ENCODE measurements at places on chromosomes 12 and 14. TPM values are rescaled to one million over a fixed set of nuclear protein-coding genes. Genes with fewer than 3 reads are reported as not detected.
A peak's percentile ranks its signal among the peaks of the same experiment; 100 is the strongest.

- no peak for DNase-seq
Measured at GRCh38 chr12:115303723-115304309, 619.8 kb upstream of the TBX3 start.

DNA sequence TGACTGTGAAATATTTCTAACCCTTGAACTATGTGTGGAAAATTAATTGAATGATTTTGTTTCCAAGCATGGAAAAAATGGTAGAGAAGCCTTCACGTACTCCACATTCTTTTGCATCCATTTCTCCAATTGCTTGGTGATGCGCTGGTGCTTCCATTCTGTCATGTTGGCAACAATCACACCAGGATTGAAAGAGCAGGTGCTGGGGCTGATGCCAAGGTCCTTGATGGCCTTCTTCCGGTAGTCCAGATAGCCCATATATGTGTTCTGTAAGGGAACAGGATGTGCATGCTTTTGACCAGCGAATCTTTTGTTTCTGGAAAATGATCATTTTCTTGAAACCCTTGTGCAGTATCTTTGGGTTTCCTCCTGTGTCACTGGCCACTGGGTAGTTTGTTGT is 28.6 kb downstream of the TDG start:
- DNase-seq = no peak

DNA sequence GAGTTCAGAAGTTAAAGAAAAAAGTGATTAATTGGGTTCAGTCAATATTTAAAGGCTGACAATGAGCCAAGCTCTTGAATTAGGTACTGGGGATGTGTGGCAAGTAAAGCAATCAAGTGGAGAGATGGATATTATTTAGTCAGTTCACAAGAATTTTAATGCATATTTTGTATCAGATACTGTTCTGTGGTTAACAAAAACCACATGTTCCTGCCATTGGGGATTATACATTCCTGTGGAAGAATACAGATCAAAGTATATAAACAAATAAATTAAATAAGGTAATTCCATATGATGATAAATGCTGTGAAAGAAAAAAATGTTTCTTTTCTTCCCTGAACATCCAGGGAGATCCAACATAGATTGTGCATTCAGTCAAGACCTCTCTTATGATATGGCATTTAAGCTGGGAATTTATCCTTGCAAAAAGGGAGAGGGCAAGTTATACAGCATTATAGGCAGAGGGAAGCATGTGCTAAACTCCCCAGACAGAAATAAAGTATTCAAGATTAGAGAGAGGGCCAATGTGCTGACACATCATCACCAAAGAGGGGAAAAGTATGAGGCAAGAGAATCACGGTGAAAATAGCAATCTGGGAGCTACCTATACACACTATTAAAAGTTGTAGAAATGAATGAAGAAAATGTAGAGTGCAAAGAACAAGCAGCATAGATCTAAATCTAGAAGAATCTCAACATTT is 17.6 kb upstream of the A2M start:
- no peak for DNase-seq

DNA sequence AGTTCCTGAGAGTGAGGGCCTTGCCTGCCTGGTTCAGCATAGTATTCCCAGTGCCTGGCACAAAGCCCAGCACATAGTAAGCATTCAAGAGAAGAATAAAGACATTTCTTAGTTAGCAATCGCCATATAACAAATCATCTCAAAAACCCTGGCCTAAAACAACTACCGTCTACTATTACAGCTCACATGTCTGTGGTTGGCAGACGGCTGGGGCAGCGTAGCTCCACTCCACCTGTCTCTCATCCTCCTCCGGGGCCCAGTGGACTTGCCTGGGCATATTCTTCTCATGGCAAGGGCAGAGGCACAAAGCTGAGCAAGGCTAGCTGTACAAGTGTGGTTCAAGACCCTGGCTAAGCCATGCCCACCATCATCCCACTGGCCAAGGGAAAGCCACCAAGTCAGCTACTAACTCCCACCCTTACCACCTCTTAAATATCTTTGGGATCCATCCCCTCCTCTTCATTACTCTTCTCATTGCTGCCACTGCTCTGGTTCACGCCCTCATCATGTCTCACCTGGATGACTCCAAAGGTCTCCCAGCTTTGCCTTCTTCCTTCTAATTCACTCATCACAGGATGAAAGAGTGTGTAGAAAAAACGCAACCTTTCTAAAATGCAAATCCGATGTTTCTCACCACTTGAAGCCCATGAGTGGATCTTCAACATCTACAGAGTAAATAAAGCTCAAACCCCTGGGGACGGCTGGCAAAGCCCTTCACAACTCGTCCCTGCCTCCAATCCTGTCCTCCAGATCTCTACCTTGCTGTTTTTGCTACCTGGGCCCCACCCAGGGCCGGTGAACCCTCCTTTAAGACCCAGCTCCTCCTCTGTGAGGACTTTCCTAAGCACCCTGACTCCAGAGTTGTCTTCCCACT is 10.4 kb downstream of the TMEM229B start:
- DNase-seq = no peak

GRCh38 chr12:5173511-5174011 is 129.9 kb downstream of the KCNA5 start:
- DNase-seq = no peak

DNA sequence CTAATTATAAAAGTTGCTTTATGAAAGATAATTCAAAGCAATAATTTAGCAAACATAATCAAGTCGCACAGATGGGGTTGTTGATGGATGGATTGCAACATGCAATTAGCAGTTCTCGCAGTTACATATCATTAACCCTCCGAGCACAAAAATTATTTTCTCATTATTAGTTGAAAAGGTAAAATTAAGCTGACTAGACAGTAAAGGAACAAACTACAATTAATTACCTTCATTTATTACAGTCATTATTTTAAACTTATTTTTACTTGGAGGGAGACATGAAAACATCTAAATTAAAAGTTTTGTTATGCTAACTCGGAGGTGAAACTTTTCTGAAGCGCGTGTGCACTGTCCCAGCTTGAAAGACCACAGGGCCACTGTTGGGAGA is 146.9 kb downstream of the PHETA1 start:
- no peak for DNase-seq

- DNase-seq = peak; percentile 38
Measured at GRCh38 chr14:102464846-102465341, 44.7 kb downstream of the ANKRD9 start.

- DNase-seq = no peak
Measured at GRCh38 chr12:21599143-21599999, 5.3 kb downstream of the GYS2 start.

GRCh38 chr12:54359762-54360351 is 4.4 kb downstream of the GPR84 start:
- DNase-seq = no peak

- DNase-seq = peak; percentile 58
Measured at GRCh38 chr12:109804820-109805761, 28.1 kb downstream of the TRPV4 start.

DNA sequence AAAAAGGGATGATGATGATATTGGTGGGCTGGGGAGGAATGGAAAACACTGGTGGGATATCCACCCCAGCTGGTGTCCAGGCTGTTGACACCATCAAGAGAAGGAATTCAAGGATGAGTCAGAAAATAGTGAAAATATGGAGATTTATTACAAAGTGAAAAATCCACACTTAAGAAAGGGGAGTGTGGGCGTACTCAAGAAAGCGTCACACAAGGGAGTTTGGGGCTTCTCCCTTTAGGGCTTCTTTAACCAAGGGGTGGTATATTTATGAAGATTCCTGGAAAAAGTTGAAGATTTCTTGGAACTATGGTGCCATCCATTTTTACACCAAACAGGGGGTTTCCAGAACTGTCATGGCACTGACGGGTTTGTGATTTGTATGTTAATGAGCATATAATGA is 63.1 kb upstream of the ARID2 start:
- DNase-seq = no peak

GRCh38 chr12:87254381-87255030 is 774.7 kb downstream of the C12orf50 start:
- no peak for DNase-seq

- no peak for DNase-seq
Measured at GRCh38 chr12:82425241-82425640, 66.9 kb downstream of the METTL25 start.

GRCh38 chr12:9741726-9742125 is 8.8 kb upstream of the CLECL1 start:
- DNase-seq = no peak

GRCh38 chr14:32443890-32444661 is 115.0 kb downstream of the AKAP6 start:
- no peak for DNase-seq

DNA sequence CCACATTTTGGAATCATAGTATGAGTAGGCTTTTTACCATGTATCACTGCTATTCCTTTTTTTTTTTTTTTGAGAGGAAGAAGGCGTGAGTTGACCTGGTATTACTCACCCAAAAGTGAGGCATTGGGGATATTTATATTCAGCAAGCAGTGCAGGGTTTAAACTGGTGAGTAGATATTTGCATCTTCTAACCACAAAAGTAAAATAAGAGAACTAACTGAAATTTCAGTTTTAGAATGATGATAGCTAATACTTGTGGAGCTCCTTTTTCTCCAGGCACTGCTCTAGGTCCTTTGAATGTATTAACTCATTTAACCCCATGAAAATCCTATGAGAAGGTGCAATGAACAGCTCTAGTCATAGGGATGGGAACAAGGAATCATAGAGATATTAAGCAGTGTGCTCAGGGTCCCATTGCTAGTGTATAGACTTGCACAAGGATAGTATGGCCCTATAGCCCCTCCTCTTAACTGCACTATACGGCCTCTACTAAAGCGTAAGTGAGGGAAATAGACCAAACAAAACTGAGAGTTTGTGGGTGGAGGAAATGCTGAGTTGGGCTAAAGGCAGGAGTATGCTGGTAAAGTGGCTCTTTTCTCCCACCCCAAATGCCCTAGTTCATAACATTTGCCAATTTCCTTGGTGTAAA is 104.3 kb upstream of the MAX start:
- no peak for DNase-seq

GRCh38 chr14:92456215-92457015 is 57.2 kb upstream of the RIN3 start:
- DNase-seq = peak; percentile 53

DNA sequence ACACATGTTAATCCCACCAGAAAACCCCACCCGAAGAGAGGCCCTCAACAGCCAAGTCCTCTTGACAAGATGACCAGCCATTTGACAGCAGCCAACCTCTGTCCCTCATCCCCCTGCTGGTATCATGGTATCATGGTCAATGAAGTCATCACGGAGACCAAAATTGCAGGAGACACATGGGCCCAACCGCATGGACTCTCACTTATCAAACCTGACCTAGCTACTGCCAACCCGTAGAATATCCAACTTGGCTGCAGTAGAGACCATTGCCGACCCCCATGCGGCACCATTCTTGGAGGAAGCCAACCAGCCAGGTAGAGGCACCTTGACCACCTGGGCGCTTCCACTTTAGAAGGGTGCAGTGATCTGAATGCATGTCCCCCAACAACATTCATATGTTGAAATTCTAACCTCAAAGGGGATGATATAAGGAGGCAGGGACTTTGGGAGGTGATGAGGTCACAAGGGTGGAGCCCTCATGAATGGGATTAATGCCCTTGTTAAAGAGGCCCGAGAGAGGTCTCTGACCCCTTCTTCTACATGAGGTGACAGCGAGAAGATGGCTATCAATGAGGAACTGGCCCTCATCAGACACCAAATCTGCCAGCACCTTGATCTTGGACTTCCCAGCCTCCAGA is 33.3 kb downstream of the DIO3 start:
- no peak for DNase-seq

DNA sequence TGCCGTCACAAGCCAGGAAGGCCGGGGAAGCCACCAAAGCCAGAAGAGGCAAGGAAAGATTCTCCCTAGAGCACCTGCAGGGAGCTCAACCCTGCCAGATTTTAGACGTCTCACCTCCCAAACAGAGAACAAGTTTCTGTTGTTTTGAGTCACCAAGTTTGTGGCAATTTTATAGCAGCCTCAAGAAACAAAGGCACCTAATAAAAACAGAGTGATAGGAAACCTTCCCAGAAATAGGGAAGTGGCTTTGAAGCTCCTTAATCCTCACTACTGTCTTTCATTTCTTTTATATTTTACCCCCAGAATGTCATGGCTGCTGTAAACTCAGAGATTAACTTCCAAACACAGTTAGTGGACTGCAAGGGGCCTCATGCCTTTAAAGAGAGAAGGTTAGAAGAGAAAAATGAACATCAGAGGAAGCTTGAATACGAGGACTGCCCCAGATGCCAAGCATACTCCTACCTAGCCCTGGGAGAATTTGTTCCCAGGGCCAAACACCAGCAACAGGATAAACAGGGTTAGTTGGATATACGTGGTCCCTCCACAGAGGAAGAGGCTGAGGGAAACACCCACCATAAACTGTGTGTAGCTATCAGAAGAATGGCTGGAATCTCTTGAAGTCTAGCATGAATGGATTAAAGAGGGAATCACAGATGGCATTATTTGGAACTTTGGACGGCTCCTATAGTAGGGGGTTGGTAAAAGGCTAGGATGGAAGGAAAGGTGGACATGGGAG is 148.3 kb downstream of the KCNA5 start:
- DNase-seq = no peak

- peak; percentile 77 for DNase-seq
Measured at GRCh38 chr12:89345830-89346740, 6.2 kb downstream of the DUSP6 start.

GRCh38 chr12:130646716-130647370 is 69.3 kb downstream of the RIMBP2 start:
- no peak for DNase-seq

- DNase-seq = no peak
Measured at GRCh38 chr12:26830783-26831551, 2.0 kb downstream of the ITPR2 start.

GRCh38 chr12:23726646-23727045 is 222.8 kb downstream of the SOX5 start:
- DNase-seq = no peak

DNA sequence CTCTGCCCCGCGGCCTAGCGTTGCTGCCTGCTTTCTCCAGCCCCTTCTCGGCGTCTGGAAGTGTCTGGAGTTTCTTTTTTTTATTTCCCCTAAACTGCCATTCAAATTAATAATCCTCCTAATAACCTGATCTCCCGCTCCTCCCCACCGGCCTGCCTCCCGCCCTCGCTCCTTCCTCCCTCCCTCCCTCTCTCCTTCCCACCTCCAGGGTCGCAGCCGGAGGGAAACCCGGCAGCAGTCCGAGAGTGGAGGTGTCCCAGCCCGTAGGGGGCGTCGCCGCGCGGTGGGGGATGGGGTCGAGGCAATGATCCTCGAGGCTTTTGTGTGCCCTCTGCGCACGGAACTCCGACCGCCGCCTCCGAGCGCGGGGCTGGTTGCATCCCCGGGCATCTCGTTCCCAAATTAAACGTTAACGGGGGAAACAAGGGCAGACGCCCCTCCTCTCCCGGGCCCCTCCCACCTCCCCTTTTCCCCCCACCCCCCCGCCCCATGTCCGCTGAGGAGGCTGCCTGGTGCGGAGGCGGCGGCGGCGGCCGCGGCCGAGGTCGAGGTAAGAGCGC is 1.0 kb upstream of the SOCS2 start:
- DNase-seq = peak; percentile 64

GRCh38 chr14:22423958-22424357 is 165.1 kb downstream of the DAD1 start:
- no peak for DNase-seq

- DNase-seq = no peak
Measured at GRCh38 chr14:64572386-64573104, 22.8 kb downstream of the PPP1R36 start.

NANOG gene
- 0.43 TPM for total RNA-seq

PTCSC3 gene
- not detected for total RNA-seq

PGF gene
- total RNA-seq = 4.6 TPM

VRTN gene
- total RNA-seq = 0.32 TPM

RPL10L gene
- total RNA-seq = not detected

SERPINA1 gene
- total RNA-seq = 348 TPM

OR11H7 gene
- not detected for total RNA-seq

MYH6 gene
- total RNA-seq = not detected

TPPP2 gene
- total RNA-seq = 0.81 TPM

AQP6 gene
- total RNA-seq = 0.32 TPM

HNF1A gene
- total RNA-seq = 12.0 TPM

CLEC2A gene
- not detected for total RNA-seq
